Stimulated activated naive CD8-positive, alpha-beta T cell treated with anti-CD3 and anti-CD28 coated beads, Interleukin-15, amount 100 ng/mL, for 72 hours (primary cell): ENCODE measurements at places on chromosomes 4 and X.

GRCh38 chr4:34723605-34724004 lies 1520.7 kb downstream of the ARAP2 start:
- DNase-seq: no peak

DNA sequence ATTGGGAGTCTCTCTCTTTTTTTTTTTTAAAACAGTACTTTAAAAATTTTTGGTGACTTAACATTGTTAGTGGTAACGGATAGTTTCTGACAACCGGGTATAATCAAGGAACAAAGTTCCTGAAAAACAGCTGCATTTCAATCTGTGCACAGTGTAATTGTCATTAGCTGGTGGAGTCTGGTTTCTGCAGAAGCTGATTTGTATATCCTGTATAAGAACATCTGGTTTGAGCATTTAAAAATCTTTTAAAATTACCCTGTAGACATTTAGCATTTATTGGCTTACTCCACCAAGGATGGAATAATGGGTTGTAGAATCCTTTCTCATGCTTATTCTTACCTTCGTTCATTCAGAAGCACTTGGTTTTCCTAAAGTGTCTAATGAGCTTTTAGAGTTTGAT lies 11.2 kb downstream of the JADE1 start:
- no peak for DNase-seq

GRCh38 chr4:25896776-25897539 lies 17.1 kb upstream of the SMIM20 start:
- DNase-seq: no peak

GRCh38 chrX:20906571-20906970 lies 467.6 kb upstream of the CNKSR2 start:
- no peak for DNase-seq

- no peak for DNase-seq
Observed at GRCh38 chr4:68655764-68656444, 14.5 kb downstream of the UGT2B15 start.

DNA sequence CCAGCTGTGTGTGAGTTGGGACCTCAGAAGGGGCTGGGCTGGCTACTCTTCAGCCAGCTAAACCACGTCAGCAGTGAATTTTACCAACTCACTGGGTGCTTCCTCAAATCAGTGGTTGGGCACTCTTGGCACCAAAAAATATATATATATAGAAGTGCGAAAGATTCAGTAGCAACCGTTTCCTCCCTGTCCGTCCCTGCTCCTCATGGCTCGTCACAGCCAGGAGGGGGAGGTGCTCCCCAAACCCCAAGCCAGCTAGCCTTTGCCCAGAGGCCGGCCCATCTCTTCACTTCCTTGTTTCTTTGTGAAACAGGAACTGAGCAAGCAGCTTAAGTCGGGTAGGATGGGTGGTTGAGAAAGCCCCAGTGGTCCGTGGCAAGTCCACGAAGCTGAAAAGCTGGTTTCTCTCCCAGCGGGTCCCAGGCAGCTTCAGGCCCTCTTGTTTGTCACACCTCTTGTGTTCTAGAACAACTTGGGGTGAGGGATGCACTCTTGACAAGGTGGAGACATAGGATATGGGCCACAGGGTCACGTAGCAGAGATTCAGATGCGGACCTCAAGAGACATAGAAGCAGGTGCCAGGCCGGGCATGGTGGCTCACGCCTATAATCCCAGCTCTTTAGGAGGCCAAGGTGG lies 6.8 kb upstream of the SASH3 start:
- no peak for DNase-seq

DNA sequence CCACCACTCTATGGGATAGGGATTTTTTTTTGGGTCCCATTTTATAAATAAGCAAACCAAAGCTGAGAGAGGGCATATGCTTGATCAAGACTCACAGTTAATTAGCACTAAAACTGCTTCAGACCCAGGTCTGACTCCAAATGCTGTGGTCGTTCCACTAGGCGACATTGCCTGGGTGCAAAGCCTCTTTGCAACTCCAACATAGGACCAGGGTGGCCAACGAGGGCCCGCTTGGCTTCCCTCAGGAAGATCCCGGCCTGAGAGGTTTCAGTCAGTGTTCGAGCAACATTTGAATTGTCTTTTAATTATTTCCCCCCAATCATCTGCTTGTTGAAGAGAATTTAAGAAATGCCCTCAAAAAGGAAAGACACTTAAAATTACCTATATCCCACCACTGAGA lies 11.2 kb downstream of the PJA1 start:
- no peak for DNase-seq

DNA sequence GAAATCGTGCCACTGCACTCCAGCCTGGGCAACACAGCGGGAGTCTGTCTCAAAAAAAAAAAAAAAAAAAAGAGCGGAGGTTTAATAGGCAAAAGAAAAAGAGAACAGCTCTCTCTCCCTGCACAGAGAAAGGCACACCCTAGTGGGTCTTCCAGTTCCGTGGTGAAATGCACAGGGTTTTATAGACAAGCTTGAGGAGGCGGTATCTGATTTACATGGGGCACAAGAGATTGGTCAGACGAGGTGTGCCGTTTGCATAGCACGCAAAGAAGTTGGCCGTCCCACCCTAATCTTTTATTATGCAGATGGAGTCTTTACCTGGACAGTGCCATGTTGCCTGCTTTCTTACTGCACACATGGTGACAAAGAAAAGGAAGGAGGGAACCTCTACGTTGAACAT lies 33.5 kb upstream of the REST start:
- no peak for DNase-seq

GRCh38 chrX:63258144-63258543 lies 93.0 kb downstream of the SPIN4 start:
- DNase-seq: no peak

DNA sequence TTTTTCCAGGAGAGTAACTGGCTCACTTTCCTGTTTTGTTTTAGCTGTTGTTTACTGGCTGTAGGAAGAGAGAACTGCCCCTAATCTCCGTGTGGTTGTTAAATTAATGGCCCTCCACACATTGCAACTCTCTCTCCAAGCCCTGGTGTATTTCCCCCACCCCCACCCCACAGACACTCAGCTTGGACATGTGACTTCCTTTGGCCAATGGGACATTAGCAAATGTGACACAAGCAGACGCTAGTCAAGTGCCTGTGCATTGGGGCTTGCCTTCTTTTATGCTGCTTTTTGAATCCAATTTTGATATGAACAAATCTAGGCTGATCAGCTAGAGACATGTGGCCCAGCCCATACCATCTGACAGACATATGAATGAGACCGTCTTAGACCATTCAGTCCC lies 59.6 kb upstream of the TAB3 start:
- DNase-seq: no peak

DNA sequence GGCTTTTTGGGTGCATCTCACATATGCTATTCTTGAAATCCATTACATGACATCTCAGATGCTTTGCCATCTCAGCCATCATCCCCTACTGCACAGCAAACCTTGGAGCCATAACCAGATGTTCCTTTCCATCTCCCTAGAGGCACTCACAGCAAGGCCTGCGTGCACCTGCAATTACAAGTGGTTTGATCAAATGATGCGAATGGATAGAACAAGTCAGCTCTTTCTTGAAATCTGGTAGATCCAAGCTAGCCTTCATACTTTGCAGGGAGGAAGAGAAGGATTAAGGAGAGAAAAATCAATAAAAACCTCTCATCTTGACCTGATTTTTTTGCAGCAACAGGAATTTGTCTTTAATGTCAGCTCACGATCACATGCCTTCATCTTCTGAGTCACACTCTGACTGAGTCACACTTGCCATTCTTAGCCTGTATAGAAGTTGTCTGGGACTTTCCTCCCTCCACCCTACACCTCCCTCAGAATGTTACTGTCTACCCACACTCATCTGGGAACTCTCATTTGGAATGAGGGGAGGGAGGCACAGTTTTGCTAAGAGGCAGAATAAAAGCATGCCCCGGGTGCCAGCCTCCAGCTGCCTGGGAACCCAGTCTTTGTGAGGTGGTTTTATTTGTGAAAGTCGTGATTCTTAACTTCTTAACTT lies 11.9 kb upstream of the TRIML1 start:
- DNase-seq: no peak

- DNase-seq: peak; percentile 55
Observed at GRCh38 chrX:73855546-73855945, 292.5 kb downstream of the CHIC1 start.

DNA sequence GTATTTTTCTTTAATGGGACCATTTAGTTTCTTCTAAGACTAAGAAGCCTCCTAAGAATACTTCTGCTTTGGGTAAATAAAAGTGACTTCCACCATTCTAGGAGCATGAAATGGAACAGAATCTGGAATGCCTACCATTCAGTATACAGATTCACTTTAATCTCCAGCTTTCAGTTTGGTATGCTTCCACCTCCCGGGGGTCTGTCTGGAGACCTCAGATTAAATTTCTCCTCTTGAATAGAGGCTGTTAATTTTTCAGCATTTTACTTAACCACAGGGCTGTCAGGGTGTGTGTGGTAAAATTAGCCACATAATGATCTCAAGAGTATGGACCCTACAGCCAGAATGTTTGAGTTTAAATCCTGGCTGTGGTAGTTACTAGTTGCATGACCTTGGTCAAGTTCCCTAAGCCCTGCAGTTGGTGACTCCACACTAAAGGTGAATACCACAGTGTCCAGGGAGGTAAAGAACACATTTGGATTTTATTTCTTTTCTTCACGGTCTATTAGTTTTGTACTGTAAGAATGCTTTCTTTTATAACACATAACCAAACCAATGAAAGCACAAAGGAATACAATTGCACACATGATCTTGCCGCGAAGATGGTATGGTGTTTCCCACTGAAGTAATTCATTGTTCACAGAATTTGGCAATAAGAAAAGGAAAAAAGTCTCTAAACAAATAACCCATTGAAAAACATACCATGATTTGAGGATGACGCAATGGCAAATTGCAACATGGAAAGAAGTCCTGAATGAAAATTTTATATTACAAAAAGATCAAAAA lies 37.3 kb upstream of the TRIM2 start:
- no peak for DNase-seq

DNA sequence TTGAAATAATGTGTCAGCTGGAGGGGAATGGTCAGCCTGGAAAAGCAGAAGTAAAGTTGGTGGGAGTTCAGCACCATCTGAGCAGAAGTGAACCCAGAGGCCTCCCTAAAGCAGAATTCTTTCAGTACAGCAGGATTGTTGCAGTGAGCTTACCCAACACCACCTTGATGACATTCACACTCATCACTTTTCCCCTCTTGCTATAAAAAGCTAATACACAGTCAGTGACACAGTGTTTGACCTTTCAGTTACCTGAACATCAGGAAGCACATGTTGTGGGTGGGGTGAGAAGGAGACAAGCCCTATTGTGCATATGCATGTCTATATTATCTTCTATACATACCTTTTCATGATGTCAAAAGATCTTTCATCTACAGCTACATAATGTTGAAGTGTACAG lies 624.7 kb upstream of the ZFP42 start:
- DNase-seq: no peak

GRCh38 chr4:136302566-136302965 lies 1229.7 kb downstream of the PCDH18 start:
- DNase-seq: no peak

GRCh38 chrX:31845003-31845402 lies 773.2 kb upstream of the FTHL17 start:
- no peak for DNase-seq

DNA sequence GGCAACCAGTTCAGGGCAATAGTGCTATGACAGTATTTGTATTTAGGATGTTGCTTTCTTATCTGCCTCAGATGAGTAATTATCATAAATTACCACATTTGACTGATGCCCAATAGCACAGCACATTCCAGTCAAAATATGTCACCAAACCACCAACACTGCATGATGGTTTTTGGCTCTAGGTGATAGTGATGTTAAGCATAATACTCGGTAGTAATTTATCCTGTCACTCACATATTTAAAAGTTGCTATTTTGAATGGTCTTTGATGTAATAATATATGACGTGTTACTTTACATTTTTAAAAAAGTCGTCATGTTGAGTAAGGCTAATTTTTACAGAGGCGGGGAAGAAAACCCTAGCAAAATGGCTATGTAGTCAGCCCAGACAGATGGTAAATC lies 42.5 kb downstream of the UNC5C start:
- no peak for DNase-seq

GRCh38 chr4:159937595-159937994 lies 834.7 kb downstream of the RAPGEF2 start:
- no peak for DNase-seq

- no peak for DNase-seq
Observed at GRCh38 chr4:156790866-156791265, 180.7 kb downstream of the PDGFC start.

- no peak for DNase-seq
Observed at GRCh38 chr4:124804584-124804983, 92.1 kb upstream of the ANKRD50 start.

GRCh38 chrX:110442635-110443034 lies 84.0 kb downstream of the RTL9 start:
- peak; percentile 7 for DNase-seq

- no peak for DNase-seq
Observed at GRCh38 chr4:182770259-182770995, 146.8 kb downstream of the DCTD start.

DNA sequence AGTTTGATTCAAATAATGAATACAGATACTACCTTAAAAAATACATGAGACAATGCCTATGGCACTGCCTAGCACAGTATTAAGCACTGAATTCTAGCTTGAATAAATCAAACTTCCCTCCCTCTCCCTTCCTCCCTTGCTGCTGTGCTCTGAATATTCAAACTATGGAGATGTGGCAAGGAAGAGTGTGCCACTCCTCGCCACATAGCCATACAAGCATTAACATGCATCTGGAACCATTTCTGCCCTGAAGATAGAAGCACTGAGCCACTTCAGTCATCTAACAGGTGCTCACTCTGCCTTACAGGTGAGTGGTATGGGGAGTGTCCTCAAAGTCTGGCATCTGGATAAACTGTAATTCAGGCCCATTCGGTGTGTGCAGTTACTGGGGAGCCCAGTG lies 276.9 kb downstream of the ARHGAP24 start:
- DNase-seq: no peak

GRCh38 chr4:32133141-32133540 lies 1413.0 kb downstream of the PCDH7 start:
- no peak for DNase-seq

DNA sequence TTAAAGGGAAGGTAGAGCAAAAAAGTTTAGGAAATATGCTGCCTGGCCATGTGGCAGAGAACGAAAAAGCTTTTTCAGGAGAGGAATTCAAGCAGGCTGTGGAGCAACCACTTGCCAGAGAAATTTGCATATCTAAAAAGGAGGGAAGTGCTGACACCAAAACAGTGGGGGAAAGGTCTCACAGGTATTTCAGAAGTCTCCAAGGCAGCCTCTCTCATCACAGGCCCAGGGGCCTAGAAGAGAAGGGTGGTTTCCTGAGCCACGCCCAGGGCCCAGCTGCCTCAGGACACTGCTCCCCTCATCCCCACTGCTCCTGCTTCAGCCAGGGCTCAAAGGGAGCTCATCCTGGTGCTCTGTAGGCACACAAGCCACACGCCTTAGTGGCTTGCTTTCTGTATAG lies 29.9 kb upstream of the STS start:
- DNase-seq: no peak

DNA sequence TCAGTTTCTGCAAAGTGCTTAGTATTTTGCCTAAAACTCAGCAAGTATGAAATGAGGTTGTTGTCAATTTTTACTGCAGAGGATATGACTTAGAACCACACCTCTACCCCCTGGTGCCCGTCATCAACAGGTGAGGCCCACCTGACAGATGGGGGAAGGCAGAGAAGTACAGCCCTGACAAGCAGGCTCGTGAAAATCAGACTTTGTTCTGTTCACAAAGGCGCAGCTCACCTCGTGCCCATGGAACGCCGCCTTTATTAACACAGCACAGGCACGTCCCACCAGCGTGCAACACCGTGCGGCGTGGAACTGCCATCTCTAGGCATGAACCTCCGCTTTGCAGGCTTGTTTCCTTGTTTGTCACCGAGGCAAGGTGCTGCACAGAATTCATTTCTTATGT lies 13.3 kb downstream of the CYP4V2 start:
- no peak for DNase-seq
